Hindlimb muscle (tissue), 1 donor: ENCODE measurements at places on chromosomes 13 and 19. TPM values are rescaled to one million over a fixed set of nuclear protein-coding genes. Genes with fewer than 3 reads are reported as not detected.

FCAR gene
- 0.35 TPM for polyA plus RNA-seq

FPR1 gene
- polyA plus RNA-seq: 1.6 TPM

OLFM4 gene
- 1.0 TPM for polyA plus RNA-seq

HSH2D gene
- polyA plus RNA-seq: 0.40 TPM

FPR3 gene
- 1.4 TPM for polyA plus RNA-seq

SIGLEC8 gene
- 0.10 TPM for polyA plus RNA-seq

PPAN gene
- polyA plus RNA-seq: 30.6 TPM

SMIM24 gene
- not detected for polyA plus RNA-seq

ENOX1 gene
- polyA plus RNA-seq: 8.4 TPM

PRR36 gene
- 0.48 TPM for polyA plus RNA-seq

GRCh38 chr19:28159065-28159464, 1053.9 kb downstream of the UQCRFS1 start:
- no peak for DNase-seq

DNA sequence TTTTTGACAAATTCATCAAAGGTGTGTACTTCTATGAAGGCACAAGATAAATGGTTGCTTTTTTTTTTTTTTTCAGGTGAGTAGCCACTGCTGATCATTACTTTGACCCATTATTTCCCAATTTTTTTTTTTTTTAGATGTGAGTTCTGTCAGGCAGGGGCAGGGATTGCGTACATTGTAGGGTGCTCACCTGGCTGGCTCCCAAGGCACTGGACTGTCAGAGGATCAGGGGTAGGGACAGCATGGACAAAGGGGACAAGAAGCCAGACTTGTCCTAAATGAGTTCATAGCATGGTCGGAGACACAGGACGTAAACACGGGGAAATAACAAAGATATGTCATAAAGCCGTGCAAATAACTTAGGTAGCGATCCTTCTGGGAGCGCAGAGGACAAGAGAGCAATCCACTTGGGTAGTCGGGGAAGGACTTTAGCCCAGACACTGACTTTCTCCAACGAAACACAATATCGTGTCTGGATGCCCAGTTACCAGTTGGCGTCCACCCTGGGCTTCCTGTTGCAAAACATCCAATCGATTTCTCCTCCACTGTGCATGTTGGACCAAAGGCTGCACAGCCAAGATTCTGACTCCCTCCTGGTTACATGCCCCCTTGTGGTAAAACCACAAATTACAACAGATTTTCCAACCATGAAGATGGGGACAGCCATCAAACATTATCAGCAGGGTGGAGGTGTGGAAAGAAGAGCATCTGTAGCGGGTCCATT, 27.5 kb upstream of the KATNAL1 start:
- no peak for DNase-seq

DNA sequence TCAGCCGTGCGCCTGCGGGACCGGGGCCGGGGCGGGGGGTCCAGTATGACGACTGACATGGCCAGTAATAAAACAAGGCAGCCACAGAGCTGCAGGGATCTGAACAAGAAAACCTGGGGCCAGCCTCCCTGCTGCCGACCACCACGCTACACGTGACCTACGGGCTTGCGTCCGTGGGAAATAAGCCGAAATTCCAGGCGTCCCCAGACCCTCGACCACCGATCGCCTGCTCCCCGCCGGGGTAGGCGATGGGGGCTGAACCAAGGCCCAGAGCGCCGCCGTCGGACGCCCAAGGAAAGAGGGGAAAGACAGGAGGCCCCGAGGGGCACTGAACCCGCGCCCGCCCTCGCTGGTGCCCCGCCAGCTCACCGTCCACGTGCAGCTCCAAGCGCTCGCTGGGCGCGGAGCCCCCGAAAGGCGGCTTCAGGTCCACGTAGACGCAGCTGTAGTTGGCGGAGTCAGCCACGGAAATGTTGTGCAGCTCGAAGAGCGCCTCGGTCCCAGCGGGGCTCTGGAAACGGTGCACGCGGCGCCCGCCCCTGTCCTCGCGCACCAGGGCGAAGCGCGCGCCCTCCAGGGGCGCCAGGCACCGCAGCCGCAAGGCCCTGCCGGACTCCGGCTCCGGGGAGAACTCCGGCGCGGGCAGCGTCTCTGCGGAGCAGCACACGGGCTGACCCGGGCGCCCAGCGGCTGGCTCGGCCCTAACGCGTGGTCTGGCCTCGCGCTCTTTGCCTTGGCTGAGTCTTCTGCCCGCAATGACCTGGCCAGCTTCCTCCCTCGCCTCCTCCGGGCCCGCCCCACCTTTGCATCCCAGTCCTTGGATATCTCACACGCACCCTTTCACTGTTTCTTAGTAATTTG, 3.1 kb downstream of the A1BG start:
- DNase-seq: no peak

- no peak for DNase-seq
Measured at GRCh38 chr13:103540382-103540765, 474.2 kb upstream of the SLC10A2 start.

DNA sequence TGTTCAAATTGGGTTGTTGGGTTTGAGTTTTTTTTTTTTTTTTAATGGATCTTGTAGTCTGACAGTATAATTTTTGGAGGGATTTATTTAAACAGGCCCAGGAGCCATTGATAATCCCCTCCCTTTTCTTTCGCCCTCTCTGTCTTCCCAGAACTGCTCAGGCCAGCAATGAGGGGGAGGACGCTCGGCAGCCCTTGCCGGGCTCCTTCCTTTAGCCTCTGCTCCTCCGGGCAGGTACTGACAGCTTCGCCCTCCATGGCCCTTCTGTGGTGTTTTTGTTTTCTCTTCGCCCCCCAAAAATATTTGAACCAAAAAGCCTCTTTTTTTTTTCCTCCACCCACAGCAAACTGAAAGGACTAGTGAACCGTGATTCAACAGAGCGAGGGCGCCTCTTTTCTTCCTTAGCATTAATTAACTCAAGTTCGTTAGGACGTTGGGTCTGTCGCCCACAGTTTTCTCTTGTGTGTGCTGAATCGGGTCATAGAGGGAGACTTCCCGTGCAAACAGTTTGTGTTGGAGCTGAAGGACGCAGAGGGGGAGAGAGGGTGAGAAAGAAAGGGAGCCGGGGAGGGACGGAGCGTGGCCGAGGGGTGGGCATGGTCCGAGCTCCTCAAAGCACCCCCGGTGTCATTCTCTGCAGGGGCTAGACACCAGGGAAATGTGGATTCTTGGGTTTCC, 21.5 kb downstream of the NFIX start:
- no peak for DNase-seq

- DNase-seq: peak; percentile 60
Measured at GRCh38 chr13:48126944-48127830, 32.3 kb upstream of the MED4 start.

- DNase-seq: peak; percentile 40
Measured at GRCh38 chr19:2648528-2648937, 54.0 kb downstream of the GNG7 start.

DNA sequence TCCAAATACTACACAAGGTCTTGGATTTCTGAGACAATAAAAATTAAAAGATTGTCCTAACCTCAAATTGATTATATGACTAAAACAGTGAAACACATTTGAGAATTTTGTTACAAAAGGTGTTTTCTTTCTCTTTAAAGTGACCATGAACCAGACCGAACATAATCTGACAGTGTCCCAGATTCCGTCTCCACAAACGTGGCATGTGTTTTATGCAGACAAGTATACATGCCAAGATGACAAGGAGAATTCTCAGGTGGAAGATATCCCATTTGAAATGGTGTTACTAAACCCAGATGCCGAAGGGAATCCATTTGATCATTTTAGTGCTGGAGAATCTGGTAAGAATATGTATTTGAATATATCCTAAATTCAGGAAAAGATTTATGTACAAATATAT, 10.4 kb downstream of the GPR180 start:
- DNase-seq: no peak

GRCh38 chr13:74710006-74710405, 575.8 kb upstream of the KLF12 start:
- DNase-seq: no peak

DNA sequence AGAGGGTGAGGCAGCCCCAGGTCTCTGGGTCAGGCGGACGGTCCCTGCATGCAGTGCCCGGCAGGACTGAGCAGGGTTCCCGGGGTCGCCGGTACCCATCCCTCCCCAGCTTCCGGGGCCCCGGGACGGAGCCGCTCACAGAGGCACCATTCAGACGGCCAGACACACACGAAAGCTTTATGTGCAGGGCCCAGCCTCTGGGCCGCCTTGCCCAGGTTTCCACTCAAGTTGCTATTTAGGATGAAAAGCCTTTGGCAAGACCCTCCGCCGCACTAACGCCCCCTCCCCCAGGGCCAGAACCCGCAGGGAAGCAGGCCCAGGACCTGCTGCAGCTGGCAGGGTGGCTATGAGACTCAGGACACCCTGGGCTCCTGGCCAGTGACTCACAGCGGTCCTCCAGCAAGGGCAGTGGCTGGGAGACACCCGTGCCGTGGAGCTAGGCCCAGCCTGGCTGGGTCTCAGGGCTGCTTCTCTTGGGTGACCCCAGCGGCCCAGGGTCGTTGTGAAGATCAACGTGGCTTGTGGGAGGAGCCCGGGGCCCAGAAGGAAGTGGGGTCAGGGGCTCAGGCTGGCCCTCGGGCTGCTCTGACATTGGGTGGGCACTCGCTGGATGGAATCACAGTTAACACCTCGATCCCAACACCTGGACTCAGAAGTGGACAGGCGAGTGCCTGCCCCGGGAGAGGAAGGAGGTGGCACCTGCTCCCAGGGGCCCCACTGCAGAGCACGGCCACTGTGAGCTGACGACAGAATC, 4.8 kb downstream of the C19orf25 start:
- DNase-seq: no peak

DNA sequence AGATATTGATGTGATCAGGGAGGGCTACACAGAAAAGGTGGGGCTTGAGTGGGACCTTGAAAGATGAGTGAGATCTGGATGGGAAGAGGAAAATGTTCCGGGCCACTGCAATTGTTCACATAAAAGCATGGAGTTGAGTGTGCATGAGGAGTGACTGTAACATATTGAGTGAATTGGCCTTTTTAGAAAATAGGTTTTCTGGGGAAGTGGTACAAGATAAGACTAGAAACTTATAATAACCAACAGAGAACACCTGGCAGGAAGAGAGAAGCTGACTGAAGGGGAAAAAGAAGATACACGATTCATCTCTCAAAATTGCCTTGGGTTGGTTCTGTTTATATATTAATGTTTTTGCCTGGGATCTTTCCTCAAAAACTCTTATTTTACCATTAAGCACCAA, 32.2 kb downstream of the SLC10A2 start:
- no peak for DNase-seq

GRCh38 chr13:33167491-33167890, 118.1 kb downstream of the STARD13 start:
- DNase-seq: no peak

GRCh38 chr19:29385191-29385795, 140.5 kb upstream of the VSTM2B start:
- no peak for DNase-seq

DNA sequence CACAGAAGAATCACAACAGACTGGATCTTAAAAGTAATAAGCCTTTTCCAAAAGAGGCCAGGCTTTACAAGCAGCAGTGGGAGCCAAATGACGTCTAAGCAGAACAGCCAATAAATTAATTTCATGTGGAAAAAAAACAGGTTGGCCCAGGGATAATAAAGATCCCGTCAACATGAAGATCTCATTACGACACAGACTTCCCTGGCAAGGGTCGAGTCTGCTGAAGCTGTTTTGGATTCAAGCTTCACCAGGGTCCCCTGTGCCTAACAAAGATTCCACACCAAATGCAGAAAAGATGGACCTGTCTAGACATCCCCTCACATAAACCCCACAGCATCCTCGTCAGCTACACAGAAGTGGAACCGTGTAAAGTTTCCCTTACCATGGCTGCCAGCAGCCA, 215.1 kb upstream of the ZNF507 start:
- DNase-seq: peak; percentile 50

GRCh38 chr13:73303851-73304250, 245.0 kb downstream of the KLF5 start:
- DNase-seq: no peak

DNA sequence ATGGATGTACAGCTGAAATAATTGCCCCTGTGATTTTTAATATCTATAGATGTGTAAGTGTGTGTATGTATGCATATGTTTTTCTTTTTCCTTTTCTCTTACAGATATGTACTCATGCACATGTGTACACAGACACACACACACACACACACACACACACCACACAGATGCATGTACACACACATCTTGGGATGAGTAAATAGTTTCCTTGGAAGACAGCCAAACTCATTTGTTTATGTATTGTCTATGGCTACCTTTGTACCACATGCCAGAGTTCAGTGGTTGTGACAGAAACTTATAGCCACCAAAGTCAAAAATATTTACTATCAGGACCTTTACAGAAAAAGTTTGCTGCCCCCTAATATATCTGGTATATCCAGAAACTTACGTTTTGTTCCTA, 192.6 kb downstream of the MAB21L1 start:
- no peak for DNase-seq

DNA sequence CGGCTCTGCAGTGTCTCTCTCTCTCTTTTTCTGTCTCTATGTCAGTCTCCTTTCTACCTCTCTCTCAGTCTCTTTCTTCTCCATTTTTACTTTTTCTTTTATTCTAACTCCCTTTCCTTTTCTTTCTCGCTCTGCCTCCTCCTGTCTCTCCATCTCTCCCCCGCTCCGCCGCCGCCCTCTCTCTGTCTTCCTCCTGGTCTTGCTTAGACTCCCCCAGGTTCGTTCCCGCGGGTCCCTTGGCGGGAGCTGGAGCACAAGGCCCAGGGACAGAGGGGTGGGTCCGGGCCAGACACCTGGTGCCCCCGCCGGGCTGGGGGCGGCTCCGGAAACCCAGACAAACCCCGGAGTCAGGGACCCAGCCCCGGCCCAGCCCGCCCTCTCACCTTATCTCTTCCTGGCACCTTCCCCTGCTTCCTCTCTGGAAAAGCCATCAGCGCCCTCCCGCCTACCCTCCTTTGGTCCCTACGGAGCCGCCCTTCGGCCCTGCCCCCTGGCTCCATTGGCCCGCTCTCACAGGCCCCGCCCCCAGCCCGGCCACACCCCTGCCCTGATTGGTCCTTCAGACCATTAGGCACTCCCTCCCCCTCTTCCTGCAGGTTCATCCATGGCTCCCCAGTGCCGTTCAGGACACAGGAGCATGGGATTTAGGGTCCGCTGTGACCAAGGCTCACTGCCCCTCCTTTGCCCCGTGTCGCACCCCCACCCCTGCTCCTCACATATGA, 15.4 kb upstream of the NOP53 start:
- DNase-seq: no peak

DNA sequence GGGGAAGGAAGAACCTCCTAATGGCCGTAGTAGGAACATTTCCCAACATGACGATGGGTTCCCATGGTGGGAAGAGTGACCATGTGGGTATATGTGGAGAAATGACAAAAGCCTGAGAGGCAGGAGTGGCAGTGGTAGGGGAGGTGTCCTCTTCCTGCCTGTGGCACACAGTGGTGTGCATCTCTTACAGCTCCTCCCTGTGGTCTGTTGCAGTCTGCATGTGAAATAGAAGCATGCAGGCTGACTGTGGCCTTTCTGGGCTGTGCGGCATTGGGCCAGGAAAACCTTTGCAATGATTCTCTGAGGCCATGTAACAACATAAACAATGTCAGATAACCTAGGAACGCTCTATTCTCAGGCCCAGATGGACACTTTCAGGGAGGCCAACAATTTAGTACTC, 84.0 kb downstream of the LACC1 start:
- DNase-seq: no peak

- no peak for DNase-seq
Measured at GRCh38 chr13:99050983-99051488, 73.2 kb upstream of the DOCK9 start.

GRCh38 chr19:49413348-49413747, 9.9 kb downstream of the PTH2 start:
- DNase-seq: peak; percentile 60

- no peak for DNase-seq
Measured at GRCh38 chr13:110265682-110266430, 41.1 kb downstream of the COL4A1 start.

GRCh38 chr13:62049992-62050391, 634.3 kb upstream of the PCDH20 start:
- DNase-seq: no peak
